Substantia nigra (tissue), 51 donors: ENCODE measurements at places on chromosomes 3 and 15.

DNA sequence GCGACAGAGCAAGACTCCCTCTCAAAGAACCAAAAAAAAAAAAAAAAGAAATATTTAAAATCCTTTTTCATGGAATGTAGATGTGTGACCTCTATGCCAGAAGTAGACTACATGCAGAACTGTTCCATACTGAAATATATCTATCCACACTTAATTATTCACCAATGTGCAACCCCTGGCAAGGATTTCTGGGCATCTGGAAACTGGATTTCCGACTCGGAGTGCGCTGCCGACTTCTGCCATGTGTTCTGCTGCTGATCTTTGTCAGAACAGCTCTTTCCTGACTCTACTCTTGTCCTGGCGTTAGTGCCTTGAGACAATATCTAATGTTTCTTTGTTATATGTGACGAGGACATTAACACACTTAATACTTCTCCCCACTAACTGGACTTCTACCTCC lies 11.7 kb downstream of the LIPH start:
- no peak for DNase-seq

- no peak for DNase-seq
Measured at GRCh38 chr3:56833022-56833421, 31.3 kb upstream of the ARHGEF3 start.

- no peak for DNase-seq
Measured at GRCh38 chr3:116561529-116561928, 116.2 kb upstream of the LSAMP start.

- peak; percentile 32 for DNase-seq
Measured at GRCh38 chr3:107981471-107982111, 109.2 kb downstream of the CD47 start.

GRCh38 chr15:70156671-70157271 lies 59.1 kb upstream of the TLE3 start:
- peak; percentile 18 for DNase-seq

DNA sequence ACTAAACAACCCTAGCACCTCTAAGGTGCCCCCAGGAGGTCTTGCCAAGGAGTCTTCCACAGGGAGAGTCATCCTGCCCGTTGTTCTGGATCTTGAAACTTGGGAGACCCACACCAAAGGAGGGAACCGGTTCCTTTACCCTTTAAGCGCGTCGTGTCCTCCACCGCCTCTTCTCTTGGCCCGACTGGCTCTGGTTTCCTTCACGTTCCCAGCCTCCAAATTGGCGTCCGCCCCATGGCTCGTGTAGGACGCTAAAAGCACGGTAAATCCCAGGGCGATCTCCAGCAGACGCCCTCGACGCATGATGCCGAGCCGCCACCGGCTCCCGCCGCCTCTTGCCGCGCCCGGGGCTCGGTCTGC lies 1.1 kb downstream of the FBN1 start:
- no peak for DNase-seq

GRCh38 chr3:2543247-2543646 lies 444.6 kb downstream of the CNTN4 start:
- DNase-seq: no peak

- DNase-seq: no peak
Measured at GRCh38 chr3:189683546-189684255, 52.5 kb downstream of the TP63 start.

DNA sequence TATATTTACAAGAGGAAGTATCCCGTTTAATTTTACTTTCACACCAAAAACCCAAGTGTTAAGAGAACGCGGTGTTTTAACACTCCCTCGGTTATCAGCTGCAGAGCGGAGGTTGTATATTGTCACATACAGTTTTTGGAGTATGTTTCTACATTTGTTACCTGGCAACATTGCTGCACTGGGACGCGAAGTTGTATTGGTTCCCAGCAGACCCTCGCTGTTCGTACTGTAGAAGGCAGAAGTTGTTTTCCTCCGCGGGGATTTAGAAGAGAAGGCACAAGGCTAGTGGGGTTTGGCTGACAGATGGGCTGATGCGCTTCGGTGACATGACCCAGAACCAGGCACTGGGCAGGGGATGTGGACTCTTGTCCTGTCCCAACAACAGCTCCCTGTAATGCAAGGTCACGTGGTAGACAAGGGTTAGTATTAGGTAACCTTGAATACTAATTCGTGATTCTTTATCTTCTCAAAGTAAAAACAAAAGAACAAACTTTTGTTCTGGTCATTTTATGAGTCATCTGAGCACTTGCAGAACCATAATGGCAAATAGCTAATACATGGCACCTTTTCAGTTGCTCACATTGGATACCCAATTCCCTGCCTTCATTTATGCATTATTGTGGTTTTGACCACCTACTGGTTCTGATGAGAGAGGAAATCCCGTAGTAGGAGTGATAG lies 230.4 kb upstream of the BHLHE40 start:
- no peak for DNase-seq

DNA sequence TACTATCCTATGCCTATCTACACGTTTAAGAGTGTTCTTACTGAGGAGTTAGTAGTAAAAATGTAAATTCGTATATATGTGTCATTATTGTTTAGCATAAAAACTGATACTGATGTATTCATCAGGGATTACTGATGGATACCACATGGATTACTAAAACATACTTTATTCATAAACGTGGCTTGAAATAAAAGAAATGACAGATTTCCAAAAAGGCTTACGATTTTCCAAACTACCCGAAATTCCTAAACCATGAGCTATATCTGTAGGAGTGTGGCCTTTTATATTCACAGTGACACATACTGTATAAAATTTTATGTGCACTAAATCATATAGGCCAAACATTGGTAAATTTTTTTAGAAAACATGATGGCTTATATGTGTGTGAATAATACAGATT lies 6.9 kb downstream of the TSC22D2 start:
- DNase-seq: no peak

GRCh38 chr15:50513001-50513400 lies 33.5 kb downstream of the USP50 start:
- no peak for DNase-seq

DNA sequence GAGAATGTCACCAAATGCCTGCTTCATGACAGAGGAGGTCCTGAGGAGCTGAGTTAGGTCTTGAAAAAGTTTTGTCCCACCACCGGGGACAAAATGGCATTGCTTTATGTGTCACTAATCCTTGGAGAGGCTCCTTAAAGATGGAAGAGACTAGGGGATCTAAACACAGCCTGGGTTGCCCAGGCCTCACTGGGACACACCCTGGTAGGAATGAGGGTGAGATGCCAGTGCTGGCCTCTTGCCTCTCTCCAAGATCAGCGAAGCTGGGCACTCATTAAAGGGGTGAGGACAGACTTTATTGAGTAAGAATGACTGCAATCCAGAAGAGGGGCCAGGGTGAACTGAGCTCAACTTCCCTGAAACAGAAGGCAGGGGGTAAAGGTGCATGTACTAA lies 58.5 kb upstream of the KLF13 start:
- no peak for DNase-seq

DNA sequence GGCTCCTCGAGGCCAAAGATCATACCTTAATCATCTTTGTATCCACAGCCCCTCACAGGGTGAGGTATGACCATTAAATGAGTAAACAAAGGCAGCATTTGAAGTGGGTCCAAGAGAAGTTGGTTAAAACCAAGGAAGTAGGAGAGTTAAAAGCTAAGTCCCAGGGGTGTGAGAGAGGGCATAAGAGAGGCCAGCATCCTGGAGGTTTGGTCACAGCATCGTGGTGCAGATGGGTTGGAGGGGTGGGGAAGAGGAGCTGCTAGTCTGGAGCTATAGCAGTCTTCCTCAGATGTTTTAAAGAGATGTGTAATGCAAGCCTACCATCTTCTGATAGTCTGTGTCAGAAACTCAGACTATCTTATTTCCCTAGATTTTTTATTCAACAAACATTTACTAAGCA lies 155.2 kb downstream of the GHSR start:
- DNase-seq: no peak

GRCh38 chr3:160227419-160227818 lies 2.2 kb downstream of the C3orf80 start:
- DNase-seq: no peak

- DNase-seq: no peak
Measured at GRCh38 chr3:45225465-45226205, 452 bp downstream of the TMEM158 start.

DNA sequence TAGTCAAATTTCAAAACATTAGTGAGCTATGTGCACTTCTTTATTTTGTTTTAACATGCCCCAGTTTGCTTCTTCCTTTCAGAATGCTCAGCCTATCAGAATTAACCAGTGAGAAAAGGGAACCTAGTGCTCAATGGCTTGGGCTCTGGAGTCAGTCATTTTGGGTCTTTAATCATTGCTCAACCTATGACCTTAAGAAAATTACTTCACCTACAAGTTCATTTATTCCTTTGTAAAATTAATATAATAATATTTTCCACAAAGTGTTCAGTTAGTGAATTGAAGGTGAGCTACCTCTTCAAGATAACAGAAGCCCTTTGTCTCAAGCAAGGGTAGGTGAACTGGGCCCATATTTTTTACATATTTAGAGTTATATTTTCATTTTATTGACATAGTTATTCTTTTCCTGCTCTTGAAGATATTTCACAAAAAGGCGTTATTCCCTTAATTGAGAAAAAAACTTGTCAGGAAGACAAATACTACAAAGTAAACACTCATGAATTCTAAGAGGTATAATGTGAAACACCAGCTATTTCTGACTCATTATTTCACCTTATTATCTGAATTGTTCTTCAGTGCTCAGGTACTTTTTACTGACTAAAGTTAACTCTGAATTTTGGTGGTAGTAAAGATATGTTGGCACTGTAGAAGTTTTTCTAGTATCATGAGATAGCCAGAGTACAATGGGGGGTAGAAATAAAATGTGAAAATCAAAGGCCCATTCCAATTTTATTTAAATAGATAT lies 415.5 kb downstream of the NAALADL2 start:
- DNase-seq: no peak

- no peak for DNase-seq
Measured at GRCh38 chr3:42569593-42570142, 12.1 kb downstream of the SEC22C start.

GRCh38 chr3:65844370-65844769 lies 194.3 kb downstream of the MAGI1 start:
- DNase-seq: no peak

DNA sequence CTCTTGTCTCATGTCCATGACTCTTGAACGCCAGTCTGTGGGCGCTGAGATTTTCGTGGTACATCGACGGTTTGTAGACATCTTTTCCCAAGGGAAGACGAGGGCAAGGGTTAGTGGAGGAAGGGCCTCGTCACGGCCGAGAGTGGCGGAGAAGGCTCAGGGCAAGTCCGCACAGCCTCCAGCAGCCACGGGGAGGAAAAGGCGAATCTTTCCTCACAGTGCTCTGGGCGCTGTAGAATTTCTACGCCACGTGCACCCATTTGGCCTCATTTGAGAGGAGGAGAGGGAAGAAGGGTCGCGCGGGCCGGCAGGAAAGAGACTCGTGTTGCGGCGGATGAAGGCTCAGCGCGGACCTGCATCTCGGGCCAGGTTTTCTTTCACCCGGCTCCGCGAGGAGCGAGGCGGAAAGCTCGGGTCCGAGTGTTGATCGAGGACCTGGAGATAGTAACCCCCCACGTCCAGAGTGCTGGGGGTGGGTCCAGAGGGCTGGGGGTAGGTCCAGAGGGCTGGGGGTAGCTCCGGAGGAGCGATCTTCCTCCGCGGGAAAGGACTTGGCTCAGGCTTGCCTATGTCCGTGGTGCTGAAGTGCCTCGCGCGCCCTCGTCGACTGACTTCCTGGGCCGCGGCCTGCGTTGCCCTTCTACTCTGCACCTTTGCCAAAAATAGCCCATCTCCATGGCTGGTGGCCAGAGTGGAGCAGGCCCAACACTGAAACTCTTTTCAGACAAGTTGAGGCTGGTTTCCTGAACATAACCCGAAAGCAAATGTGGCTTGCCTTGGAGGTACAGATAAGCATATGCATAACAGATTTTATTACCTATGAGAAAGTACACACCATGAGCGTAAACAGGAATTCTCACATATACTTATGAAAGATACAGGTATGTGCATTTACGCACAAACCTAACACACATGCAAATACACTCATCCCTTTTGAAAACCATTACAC lies 1.1 kb downstream of the SLC35G2 start:
- DNase-seq: peak; percentile 5

GRCh38 chr3:196621611-196622010 lies 17.9 kb upstream of the NRROS start:
- no peak for DNase-seq

DNA sequence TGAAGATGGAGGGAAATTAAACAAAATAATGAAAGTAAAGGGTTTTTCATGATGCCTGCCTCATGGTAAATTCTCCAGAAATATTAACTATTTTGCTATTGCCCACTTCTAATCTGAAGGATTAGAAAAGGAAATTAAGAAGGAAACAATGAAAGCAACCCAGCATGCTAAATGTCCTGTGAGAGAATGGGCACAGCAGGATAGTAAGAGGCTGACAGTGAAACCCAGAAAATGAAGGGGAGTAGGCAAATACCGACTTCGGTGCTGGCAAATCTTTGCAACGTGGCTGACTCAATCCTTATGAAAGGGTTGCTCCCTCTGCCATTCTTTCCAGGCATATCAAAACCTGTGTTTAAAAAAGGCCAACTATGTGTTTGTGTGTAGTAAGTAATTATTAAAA lies 147.5 kb upstream of the SYNPR start:
- no peak for DNase-seq

GRCh38 chr3:143605233-143605950 lies 242.9 kb downstream of the SLC9A9 start:
- DNase-seq: no peak

GRCh38 chr15:47442371-47442770 lies 274.9 kb upstream of the SEMA6D start:
- no peak for DNase-seq

DNA sequence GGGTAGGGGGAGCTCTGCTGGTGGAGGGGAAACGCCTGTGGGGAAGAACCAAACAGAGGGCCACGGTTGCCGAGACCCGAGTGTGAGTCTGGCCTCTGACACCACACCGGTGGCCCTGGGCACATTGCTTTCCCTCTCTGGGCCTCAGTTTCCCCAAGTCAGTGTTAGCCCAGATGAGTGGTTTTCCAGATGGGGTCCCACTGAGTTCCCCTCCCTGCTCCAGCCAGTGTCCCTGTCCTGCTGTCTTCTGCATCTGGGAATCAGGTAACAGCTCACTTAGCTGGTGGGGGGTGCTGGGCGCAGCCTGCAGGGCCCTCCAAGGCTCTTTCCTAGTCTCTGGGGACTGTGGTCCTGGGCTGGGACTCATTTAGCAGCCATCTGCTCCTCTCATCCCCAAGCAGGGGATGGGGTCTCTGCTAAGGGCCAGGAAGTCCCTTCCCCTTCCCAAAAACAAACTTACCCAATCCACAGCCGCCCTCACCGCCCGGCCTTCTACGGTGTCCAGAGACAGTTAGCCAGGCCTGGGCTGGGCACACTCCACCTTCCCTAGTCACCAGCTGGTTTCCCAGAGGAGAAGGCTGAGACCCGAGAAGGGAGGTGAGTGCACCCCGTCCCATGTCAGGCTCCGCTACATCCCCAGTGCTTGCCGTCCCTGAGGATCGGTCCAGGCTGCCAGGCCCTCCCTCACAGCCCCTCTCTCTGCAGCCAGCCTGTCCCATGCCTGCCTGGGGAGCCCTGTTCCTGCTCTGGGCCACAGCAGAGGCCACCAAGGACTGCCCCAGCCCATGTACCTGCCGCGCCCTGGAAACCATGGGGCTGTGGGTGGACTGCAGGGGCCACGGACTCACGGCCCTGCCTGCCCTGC lies 676 bp downstream of the GP9 start:
- DNase-seq: no peak

GRCh38 chr15:45670091-45670490 lies 35.3 kb downstream of the SQOR start:
- no peak for DNase-seq
